Choroid plexus epithelial cell (primary cell): ENCODE measurements at places on chromosomes 13 and 19.

DNA sequence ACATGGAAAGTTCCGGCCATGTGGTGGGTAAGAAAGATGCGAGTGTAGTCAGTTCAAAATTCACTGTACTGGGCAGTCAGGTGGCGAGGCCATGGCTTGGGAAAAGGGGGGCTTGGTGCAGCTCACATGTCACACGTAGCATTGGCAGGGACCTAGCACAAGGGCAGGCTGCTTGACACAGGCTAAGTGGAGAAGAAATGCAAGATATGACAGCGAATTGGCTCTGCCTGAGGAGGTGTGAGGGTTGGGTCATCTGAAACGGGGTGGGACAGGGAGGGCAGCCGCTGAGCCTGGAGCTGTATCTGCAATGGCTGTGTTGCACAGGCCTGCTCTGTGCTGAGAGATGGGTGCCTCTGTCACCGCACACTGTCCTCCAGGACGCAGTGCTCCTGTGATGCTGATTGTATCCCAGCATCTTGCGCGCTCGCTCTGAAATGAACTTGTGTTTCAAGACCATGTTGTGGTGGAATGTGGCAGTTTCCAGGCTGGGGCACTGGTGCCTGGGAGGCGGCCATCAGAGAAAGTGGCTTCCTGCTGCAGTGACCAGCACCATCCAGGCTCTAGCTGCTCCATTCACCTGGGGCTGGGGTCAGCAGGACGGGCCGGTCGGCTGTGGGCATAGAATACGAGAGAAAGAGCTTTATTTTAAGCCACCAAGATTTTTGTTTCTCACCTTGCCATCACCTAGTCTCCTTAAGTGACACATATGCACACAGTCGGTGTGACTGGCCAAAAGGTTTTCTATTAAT, 70.3 kb downstream of the TEX29 start:
- DNase-seq = no peak

DNA sequence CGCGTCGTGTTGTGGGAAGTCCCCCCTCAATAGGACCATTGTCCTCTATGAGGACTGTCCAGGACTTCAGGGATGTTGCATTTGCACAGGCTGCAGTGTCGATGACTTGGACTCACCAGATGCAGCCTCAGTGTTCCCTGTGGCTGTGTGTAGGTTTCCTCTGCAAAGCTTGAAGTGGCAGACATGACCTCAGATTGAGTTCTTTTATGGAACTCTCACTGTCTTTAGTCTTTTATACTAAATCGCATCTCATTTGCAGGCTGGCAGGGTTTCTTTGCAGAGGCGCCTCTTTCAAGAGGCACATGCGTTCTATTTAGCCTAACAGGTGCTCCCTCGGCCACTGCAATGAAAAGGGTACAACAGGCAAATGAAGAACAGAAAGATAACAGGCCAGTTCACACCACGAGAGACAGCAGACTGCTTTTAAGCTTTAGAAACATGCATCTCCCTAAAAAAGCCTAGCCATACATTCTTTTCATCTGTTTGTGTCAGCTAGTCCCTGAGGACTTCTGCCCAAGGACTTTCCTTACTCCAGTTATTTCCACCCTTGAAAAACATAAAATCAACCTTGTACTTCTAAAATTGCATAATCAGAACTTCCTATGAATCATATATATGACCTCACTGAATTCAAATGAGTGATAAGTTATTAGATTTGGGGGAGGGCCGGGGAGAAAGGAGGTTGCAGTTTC, 118.4 kb downstream of the RAB20 start:
- DNase-seq = peak; percentile 72

GRCh38 chr19:38204096-38204495, 19.9 kb downstream of the DPF1 start:
- no peak for DNase-seq

DNA sequence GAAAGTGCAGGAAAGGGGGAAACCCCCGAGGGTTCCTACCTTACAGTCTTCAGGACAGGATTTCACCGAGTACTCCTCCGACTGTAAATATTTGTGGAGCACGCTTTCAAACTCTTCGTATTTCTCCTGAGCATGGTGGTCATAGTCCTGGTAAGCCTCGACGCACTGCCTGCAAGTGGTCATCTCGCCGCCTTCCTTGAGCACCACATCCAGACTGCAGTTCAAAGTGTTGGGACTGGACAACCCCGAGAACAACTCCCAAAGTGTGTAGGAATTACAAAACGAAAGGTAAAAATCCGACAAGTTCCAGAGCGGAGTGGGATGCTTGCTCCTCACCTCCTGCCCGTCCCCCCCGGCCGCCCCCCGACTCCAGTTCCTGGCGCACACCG, 349.7 kb downstream of the LIG4 start:
- DNase-seq = peak; percentile 51

GRCh38 chr19:11172576-11172975, 17.0 kb upstream of the SPC24 start:
- no peak for DNase-seq
